ENCODE measurements at places on chromosomes 1 and 21. TPM values are rescaled to one million over a fixed set of nuclear protein-coding genes. Genes with fewer than 3 reads are reported as not detected.

CELA3B gene
- not detected for total RNA-seq

GPR25 gene
- 0.24 TPM for total RNA-seq

MTMR11 gene
- total RNA-seq, result 2.8 TPM

DNA sequence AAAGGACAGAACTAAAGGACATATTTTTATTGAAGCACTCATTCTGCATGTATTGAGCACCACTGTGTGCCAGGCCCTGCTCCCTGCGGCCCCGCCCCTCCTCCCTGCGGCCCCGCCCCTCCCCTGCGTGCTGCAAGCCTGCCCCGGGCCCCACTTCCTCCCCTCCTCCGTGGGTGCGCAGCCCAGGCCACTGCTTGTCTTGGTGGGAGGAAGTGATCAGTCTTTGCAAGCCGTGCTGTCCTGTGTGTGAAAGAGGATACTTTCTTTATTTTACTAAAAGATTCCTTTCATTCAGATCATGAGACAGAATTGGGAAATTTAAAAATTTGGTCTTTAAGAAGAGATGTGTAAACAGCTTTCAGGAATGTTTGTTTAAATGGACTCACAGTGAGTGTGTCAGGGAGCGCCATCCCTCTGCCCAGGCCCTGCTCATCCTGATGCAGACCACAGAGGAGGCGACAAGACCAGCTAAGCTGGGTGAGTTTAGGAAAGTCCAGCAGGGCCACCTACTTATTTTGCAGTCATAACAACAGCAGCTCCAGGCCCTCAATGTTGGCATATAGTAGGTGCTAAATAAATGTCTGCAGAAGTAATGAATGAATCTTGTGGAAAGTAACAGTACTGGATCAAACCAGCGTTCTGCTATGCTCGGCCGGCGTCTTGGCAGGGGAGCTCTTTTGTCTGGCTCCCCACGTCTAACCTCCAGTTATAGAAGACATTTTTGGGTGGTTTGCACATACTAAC is 88.3 kb upstream of the SELENON start:
- H3K4me1 ChIP-seq, result peaks cover 5% of the 10 kb centered on the region
- no peaks in the 10 kb centered on the region for H3K36me3 ChIP-seq
- H3K27me3 ChIP-seq, result no peaks in the 10 kb centered on the region
- no peak for DNase-seq
- H3K4me3 ChIP-seq, result no peak overlapping the region
- H3K27ac ChIP-seq, result no peak overlapping the region

DNA sequence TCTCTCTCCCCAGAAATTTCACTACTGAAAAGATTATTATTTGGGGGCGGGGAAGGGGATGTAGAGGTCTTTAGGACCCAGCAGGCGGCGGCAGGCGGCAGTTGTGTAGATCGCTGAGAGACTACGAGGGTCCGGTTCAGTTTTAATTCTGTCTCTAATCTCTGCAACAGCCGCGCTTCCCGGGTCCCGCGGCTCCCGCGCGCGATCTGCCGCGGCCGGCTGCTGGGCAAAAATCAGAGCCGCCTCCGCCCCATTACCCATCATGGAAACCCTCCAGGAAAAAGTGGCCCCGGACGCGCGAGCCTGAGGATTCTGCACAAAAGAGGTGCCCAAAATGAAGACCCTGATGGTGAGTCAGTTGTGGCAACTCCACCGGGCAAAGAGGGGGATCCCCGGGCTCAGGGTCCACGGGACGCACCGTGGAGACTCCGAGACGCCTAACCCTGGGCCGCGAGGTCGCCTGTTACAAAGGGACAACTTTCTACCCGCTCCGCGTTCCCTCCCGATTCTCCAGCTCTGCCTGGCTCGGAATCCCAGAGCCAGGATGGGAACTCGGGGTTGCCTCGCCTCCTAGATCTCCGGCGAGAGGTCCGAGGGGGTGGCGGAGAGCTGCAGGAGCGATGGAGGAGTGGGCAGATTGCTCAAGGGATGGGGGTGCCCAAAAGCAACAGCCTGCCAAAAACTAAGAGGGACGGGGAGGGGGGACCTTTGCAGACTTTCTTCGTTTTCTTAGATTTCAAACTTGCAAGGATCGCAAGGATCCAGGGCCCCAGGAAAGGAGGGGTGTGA is at the start of gene ST6GALNAC5:
Gene ST6GALNAC5, plus strand, starts transcription at position 139 of the 789 bp plus-strand sequence.
- peak within 1 kb of the TSS; percentile 34 for H3K4me3 ChIP-seq
- DNase-seq, result no peak
- H3K4me1 ChIP-seq, result peaks cover 5% of the 10 kb centered on the region

- no peaks in the 10 kb centered on the region for H3K36me3 ChIP-seq
- H3K27me3 ChIP-seq, result no peaks in the 10 kb centered on the region
- DNase-seq, result no peak
- H3K4me1 ChIP-seq, result peaks cover 3% of the 10 kb centered on the region
- peak overlapping the region; percentile 49 for H3K4me3 ChIP-seq
Measured at GRCh38 chr1:174800216-174800851, 199.4 kb upstream of the CACYBP start.

GRCh38 chr1:226664413-226665101 is 74.5 kb downstream of the ITPKB start:
- peaks cover 95% of the 10 kb centered on the region for H3K4me1 ChIP-seq
- H3K27ac ChIP-seq, result no peak overlapping the region
- peak; percentile 48 for DNase-seq
- H3K4me3 ChIP-seq, result peak overlapping the region; percentile 6
- H3K27me3 ChIP-seq, result no peaks in the 10 kb centered on the region
- no peaks in the 10 kb centered on the region for H3K36me3 ChIP-seq

DNA sequence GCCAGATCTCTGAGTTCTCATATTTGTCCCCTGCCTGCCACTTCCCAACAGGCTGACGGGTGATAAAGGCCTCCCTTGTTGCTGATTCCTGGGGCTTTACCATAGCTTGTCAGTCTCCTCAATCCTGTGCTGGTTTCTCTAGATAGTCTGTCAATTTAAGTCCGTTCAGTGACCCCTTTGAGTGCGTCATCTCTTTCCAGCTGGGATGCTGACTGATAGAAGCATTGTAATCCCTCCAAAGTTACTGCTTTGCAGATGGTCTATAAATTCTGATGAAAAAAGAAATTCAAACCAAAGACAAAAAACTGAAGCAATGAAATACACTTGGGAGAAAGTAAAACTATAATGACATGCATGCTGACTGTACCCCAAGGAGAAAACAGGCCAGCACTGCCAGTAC is 28.3 kb downstream of the RHOU start:
- H3K27ac ChIP-seq, result no peak overlapping the region
- no peak for DNase-seq
- H3K4me1 ChIP-seq, result peaks cover 10% of the 10 kb centered on the region
- H3K36me3 ChIP-seq, result no peaks in the 10 kb centered on the region

DNA sequence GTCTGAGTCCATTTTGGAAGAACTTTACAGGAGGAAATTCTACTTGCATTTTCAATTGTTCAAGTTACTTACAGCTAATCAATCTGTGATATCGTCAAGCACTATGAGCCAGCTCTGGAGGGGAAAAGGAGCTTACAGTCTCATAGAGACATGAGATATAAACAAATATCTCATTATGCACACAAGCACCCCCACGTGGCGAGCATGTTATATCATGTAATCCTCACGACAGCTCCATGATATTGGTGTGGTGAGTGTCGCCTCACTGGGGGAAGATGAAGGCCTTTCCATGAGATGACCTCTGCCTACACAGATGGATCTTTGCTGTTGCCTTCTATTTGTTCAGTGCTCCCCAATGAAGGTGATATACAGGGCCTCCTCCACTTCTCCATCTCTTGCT is 34.6 kb downstream of the TNR start:
- DNase-seq, result no peak
- no peaks in the 10 kb centered on the region for H3K36me3 ChIP-seq
- no peak overlapping the region for H3K4me3 ChIP-seq
- no peak overlapping the region for H3K27ac ChIP-seq

GRCh38 chr1:172907834-172908326 is 142.9 kb downstream of the TNFSF18 start:
- H3K4me1 ChIP-seq, result no peaks in the 10 kb centered on the region
- no peak for DNase-seq
- no peaks in the 10 kb centered on the region for H3K36me3 ChIP-seq
- H3K27ac ChIP-seq, result no peak overlapping the region

- H3K4me3 ChIP-seq, result no peak overlapping the region
- no peaks in the 10 kb centered on the region for H3K27me3 ChIP-seq
- H3K4me1 ChIP-seq, result no peaks in the 10 kb centered on the region
- H3K36me3 ChIP-seq, result no peaks in the 10 kb centered on the region
- DNase-seq, result no peak
Measured at GRCh38 chr1:107807405-107807804, 157.6 kb downstream of the VAV3 start.

DNA sequence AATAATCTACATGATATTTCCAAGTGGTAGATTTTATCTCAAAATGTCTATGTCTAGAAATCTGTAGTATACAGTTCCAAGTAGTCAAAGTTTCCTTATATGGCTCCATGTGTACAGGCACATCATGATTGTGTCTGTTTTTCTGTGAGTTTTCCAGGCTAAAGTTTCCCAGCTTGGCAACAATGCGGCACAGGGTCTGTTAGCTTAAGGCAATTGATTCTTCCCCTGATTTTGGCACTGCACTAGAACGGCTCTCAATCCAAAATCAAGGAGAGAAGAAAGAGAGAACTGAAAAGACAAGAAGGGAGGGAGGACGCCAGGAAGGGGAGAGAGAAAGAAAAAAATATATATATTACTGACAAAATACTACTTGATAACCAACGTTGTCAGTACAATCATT is 193.9 kb upstream of the SNX7 start:
- no peaks in the 10 kb centered on the region for H3K27me3 ChIP-seq
- no peak overlapping the region for H3K4me3 ChIP-seq
- no peaks in the 10 kb centered on the region for H3K36me3 ChIP-seq
- H3K27ac ChIP-seq, result no peak overlapping the region

DNA sequence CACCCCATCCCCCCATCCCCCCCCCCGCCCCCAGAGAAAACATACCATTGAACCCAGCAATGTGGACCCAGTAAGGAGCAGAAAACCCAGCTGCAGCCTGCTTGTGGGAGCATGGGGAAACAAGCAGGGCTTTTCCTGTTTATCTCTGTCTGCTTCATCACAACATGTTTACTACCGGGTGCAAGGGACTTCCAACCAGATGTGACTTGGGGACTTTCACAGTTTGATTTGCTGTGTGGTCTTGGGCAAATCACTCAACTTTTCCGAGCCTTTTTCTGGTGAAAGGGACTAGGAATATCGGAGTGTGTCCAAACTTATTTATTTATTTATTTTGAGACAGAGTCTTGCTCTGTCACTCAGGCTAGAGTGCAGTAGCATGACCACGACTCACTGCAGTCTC is 3.2 kb downstream of the TMCC2 start:
- no peaks in the 10 kb centered on the region for H3K36me3 ChIP-seq
- DNase-seq, result no peak
- no peak overlapping the region for H3K4me3 ChIP-seq
- peaks cover 48% of the 10 kb centered on the region for H3K4me1 ChIP-seq
- H3K27ac ChIP-seq, result peak overlapping the region; percentile 75
- no peaks in the 10 kb centered on the region for H3K27me3 ChIP-seq

DNA sequence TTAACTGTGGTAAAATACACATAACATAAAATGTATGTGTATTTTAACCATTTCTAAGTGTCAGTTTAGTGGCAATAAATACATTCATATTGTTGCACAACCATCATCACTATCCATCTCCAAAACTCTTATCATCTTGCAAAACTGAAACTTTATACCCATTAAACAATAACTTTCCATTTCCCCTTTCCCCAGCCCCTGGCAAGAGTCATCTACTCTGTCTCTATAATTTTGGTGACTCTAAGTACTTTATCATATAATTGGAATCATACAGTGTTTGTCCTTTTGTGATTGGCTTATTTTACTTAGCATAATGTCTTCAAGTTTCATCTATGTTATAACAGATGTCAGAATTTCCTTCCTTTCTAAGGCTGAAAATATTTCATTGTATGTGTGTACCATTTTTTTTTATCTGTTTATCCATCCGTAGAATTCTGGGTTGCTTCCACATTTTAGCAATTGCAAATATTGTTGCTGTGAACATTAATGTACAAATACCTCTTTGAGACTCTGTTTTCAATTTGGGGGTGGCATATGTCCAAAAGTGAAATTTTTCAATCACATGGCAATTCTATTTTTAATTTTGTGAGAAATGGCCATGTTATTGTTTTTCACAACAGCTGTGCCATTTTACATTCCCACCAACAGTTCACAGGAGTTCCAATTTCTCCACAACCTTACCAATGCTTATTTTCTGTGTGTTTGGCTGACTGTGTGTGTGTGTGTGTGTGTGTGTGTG is 153.9 kb upstream of the GORAB start:
- H3K27me3 ChIP-seq, result no peaks in the 10 kb centered on the region
- no peak overlapping the region for H3K27ac ChIP-seq
- no peak overlapping the region for H3K4me3 ChIP-seq

- no peaks in the 10 kb centered on the region for H3K4me1 ChIP-seq
- no peak overlapping the region for H3K27ac ChIP-seq
- no peak overlapping the region for H3K4me3 ChIP-seq
- no peaks in the 10 kb centered on the region for H3K27me3 ChIP-seq
- H3K36me3 ChIP-seq, result no peaks in the 10 kb centered on the region
- DNase-seq, result no peak
Measured at GRCh38 chr1:29460041-29460610, 223.8 kb downstream of the PTPRU start.

GRCh38 chr1:172352435-172352834 is 68.0 kb upstream of the C1orf105 start:
- H3K27ac ChIP-seq, result no peak overlapping the region
- no peak overlapping the region for H3K4me3 ChIP-seq
- no peak for DNase-seq
- no peaks in the 10 kb centered on the region for H3K4me1 ChIP-seq
- H3K36me3 ChIP-seq, result no peaks in the 10 kb centered on the region
- H3K27me3 ChIP-seq, result no peaks in the 10 kb centered on the region

GRCh38 chr1:53592985-53593757 is 134.0 kb downstream of the DMRTB1 start:
- DNase-seq, result no peak
- H3K36me3 ChIP-seq, result no peaks in the 10 kb centered on the region
- no peak overlapping the region for H3K27ac ChIP-seq
- H3K4me1 ChIP-seq, result no peaks in the 10 kb centered on the region
- no peak overlapping the region for H3K4me3 ChIP-seq

Measured in gastrocnemius medialis (tissue), 4 donors.